Breast epithelium (tissue), 4 donors: ENCODE measurements at places on chromosomes 11 and 22.

DNA sequence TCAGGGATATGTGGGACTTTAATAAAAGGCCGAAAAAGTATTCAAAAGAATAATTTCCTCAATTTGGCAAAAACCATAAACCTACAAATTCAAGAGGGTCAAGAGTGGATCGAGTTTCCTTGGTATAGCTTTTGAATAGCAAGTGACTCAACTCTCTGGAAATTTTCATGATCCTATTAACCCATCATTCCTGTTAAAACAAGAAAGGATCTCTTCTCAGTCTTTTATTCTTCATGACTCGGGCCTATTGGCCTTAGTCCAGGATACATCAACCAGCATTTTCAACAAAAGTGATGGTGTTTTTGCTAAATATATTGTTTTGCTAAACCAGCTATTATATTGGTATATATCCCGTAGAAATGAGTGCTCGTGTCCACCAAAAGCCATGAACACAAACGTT lies 110.3 kb downstream of the ATXN10 start:
- no peak for DNase-seq

- no peak for DNase-seq
These were observed 10.1 kb downstream of the ACO2 start for GRCh38 chr22:41478891-41479521.

- DNase-seq: no peak
These were observed 88.2 kb downstream of the SWAP70 start for GRCh38 chr11:9752091-9752490.

GRCh38 chr22:36234919-36235318 lies 4.4 kb downstream of the APOL2 start:
- no peak for DNase-seq

GRCh38 chr11:7222619-7223018 lies 29.1 kb upstream of the SYT9 start:
- no peak for DNase-seq

DNA sequence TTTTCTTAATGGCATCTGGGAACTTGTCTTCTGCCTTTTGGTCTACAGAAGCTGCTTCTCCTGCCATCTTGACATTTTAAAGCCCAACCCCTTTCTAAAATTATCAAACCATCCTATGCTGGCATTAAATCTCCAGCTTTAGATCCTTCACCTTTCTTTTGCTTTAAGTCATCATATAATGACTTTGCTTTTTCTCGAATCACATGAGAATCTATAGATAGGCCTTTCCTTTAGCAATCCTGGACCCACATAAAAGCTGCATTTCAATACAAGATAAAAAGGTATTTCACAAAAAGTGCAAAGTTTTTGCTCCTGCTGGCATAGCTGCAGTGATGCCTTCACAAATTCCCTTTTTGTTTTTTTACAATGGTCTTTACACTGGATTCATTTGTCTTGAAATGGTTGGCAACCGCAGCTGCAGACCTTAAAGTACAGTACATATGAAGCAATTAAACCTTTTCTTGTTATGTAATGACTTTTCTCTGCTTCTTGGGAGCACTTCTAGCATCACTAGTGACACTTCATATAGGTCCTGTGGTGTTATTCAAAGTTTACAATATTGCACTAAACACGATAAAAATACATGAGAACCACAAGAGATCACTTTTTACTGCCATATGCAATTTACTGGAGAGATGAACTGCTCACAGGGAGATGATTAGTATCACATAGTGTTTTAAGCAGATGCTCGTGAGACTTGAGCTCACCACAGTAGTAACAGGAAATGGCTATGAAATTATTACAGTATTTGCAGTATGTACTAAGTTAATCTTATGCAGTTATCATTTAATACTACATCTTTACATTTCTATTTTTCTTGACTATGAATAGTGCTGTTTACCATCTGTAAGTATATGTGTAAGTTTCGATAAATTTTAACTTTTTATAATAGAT lies 41.6 kb downstream of the ACER3 start:
- DNase-seq: no peak

- DNase-seq: no peak
These were observed 442.9 kb upstream of the RAG2 start for GRCh38 chr11:37040921-37041320.

DNA sequence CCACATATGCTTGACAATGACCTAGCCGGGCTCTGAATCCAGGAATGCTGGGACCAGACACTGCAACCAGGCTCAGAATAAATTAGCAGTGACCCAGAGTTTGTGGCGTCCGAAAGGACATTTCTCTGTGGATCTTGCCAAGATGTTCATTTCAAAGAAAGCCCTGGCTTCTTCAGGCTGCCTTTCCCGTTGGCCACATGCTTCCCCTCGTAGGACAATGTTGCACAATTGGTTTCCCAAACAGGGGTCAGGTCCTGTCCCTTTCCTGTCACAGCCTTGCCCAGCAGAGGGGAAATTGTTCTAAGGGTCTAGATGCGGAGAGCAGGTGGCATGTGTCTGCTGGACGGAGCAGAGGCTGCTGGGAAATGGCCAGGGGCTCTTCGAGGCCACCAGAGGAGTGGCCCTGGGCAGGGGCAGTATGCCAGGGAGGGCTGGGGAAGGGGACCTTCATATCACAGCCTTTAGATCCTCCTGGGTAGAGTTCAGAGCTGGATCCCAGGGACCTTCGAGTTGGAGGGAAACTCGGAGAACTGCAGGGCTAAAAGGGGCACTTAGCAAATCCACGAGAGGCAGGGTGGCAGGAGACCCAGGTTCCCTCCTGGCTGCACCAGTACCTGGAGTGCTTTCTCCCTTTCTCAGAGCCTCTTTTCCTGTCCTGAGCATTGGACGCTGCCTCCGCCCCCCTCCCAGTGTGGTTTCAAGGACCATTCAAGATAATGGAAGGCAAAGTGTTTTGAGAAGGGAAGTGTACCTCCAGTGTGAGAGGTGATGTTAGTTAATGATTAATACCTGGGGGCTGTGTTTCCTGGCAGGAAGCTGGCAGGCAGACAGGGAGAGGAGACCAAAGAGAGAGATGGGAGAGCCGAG lies 42.3 kb downstream of the C11orf96 start:
- no peak for DNase-seq

- DNase-seq: peak; percentile 7
These were observed 1083.9 kb downstream of the BRD1 start for GRCh38 chr22:48743601-48744282.

- DNase-seq: no peak
These were observed 156.4 kb upstream of the PITPNB start for GRCh38 chr22:28075358-28075981.

DNA sequence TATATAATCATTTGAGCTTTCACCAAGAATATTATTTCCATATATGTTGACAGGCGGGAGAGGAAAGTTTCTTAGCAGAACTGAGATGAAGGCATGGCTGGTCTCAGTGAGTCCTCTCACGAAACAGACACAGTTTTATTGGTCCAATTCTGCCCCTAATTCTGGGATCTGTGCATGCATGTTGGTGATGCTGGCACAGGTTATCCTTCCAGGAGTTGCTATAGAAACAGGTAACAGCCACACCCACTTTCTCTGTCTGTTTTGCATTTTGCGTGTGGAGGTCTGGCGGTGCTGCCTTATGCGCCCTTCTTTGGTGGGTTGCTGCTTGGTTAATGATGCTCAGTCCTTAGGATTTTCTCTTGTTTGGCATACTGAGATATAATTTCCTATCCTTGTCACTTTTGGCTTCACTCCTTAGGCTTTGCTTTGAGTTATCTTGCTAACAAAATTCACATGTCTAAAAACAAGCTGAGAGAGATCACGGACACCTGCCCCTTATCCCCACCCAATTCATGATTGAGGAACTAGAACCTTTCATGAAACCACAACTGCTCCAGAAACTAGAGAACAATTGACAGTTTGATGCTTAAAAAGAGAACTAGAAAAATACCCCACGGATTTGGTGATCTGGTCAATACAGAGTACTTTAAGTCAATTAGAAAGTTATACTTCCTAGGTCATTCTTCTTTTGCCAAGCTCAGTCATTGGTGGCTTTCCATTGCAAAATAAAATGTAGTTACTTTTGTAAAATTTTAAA lies 189.3 kb downstream of the FAT3 start:
- DNase-seq: no peak

- DNase-seq: no peak
These were observed 1.7 kb downstream of the SAMM50 start for GRCh38 chr22:43956805-43957463.

GRCh38 chr11:119356349-119357031 lies 10.0 kb upstream of the MFRP start:
- DNase-seq: peak; percentile 86

- no peak for DNase-seq
These were observed 54.7 kb upstream of the NECTIN1 start for GRCh38 chr11:119783466-119784400.

GRCh38 chr22:30204015-30204741 lies 42.4 kb downstream of the LIF start:
- DNase-seq: no peak

GRCh38 chr11:36390963-36391471 lies 94.9 kb downstream of the PRR5L start:
- no peak for DNase-seq

DNA sequence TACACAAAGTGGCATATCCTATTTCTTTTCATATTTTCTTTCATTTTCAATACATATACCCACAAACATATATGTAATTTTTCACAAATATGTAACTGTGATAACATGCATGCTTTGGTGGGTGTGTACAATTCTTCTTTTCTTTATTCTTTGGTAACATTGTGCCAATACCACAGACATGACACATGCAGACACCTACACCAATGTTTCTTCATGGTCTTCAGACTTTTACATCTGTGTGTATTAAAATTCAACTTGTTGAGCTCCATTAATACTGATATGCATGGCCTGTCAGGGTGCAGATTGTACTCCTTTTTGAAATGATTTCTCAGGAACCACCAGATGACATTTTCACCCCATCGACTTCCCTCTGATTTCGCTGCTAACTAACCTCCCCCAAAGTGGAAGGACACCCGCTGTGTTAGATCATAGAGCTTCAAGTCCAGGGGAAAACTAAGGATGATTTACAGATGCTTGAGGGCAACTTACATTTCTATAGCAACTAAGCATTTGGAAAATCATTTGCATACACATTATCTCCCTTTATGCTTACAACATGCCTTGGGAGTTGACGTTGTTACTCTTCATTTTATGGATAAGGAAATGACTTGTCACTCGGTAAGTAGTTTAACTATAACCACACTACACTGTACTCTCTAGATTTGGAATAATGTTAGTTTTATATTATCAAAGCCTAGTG lies 10.5 kb upstream of the PANX3 start:
- no peak for DNase-seq

DNA sequence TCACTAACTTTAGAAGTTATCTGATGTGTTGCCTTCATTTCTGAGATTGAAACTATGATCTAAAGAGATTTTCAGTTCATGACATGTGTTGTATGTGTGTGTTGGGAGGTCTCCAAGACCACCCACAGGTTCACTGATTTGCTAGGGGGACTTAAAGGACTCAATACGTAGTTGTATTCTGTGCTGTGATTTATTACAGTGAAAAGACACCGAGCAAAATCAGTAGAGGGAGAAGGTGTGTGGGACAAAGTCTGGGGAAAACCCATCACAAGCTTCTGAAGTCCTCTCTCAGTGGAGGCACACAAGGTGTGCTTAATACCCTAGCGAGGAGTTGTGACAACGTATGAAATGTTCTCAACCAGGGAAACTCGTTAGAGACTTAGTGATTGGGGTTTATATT lies 35.6 kb downstream of the RNF169 start:
- no peak for DNase-seq

- no peak for DNase-seq
These were observed 3.4 kb upstream of the OR4C6 start for GRCh38 chr11:55658608-55659007.

DNA sequence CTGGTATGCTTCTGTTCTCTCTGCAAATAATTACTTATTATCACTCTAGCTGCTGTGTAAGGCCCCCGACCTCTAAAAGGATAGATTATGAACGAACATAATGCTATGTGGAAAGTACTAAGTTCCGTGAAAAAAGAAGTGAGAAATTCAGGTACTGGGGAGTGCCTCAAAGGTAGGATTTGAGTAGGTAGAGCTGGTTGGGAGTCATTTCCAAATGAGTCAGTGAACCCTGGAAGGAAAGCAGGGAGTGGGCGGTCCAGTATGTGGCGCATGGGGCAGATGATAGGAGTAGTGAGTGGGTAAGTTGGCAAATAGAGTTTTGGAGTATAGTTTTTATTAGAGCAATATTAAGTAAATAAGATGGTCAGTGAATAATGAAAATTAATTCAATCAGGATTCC lies 2.4 kb downstream of the ZC3H12C start:
- no peak for DNase-seq

GRCh38 chr11:114891911-114892310 lies 213.6 kb downstream of the NXPE2 start:
- no peak for DNase-seq

DNA sequence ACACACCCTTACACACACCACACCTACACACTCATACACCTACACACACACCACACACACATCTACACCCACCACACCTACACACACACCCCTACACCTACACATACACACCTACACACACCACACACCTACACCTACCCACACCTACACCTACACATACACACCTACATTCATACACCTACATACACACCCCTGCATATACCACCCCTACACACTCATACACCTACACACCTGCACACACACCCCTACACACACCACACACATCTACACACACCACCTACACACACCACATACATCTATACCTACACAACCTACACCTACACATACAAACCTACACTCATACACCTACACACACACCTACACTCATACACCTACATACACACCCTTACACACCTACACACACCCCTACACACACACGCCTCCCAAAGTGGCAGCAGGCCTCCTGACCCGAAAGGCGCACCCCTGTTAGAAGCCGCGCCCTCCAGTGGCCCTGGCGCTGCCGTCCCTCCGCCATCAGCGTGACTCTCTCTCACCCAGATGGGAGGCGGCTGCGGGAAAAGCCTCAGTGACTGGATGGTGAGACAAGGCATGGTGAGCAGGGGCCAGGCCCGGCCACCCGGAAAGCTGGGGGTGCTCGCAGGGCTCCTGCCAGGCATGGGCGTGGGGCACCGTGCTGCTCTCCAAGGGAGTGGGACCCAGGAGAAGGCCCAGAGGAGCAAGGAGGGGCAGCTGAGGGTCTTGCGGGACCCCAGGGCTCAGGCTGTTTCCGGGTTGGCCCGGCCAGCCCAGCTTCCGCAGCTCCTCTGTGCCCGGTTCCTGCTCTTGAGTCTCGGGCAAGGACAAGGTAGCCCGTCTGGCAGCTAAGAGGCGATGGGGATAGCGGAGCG lies 37.0 kb upstream of the HMOX1 start:
- no peak for DNase-seq

DNA sequence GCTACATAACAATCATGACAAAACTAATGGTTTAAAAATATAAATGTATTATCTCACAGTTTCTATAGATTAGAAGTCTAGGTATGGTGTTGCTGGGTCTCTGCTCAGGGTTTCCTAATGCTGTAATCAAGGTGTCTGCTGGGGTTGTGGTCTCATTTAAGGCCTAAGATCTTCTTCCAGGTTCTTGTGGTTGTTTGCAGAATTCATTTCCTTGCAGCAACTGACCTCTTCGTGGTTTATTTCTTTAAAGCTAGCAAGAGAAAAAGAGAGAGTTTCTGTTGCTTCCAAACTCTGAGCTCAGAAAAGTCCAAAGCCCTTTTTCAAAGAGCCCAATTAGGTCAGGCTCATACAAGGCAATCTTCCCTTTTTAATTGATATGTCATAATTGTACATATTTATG lies 452.7 kb upstream of the CCDC179 start:
- DNase-seq: no peak

GRCh38 chr11:45285930-45286632 lies at the start of gene SYT13:
SYT13 (minus strand) TSS chr11:45286341; CDS start chr11:45286207, 134 bp downstream.
- no peak for DNase-seq

GRCh38 chr11:126432065-126432461 lies 76.6 kb downstream of the ST3GAL4 start:
- no peak for DNase-seq
